Heart right ventricle (tissue), 16 donors: ENCODE measurements at places on chromosomes 3 and 15.

DNA sequence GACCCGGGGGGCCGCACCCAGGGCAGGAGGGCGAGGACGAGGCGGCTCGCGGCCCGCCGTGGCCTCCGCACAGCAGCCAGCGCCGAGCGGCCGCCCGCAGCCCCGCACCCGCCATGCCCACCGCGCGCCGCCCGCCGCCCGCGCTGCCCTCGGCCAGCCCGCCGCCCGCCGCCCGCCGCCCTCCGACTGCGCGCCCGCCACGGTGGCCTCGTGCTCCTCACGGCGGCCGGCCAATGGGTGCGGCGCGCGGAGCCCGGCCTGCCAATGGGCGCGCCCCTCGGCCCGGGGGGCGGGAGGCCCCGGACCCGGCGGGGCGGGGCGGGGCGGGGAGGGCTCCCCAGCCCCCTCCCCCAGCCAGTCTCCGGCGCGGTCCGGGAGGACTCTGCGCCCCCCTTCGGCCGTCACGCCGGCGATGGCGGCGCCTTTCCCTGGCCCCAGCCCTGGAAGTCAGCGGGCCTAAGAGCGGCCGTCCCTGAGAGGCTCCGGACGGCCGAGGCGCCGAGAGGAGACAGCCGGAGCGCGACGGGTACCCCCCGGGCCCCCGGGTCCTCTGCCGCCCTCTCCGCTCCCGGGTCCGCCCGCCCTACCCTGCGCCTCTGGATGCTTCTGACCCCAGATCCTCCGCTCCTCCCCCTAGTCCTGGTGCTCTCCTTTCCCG, at the start of gene NT5DC2:
NT5DC2 (minus strand) TSS at position 235 of the 658 bp plus-strand sequence; CDS start at position 115, 120 bp downstream.
- DNase-seq, result peak; percentile 60

- no peak for DNase-seq
Measured at GRCh38 chr3:74862476-74862875, 248.0 kb upstream of the CNTN3 start.

DNA sequence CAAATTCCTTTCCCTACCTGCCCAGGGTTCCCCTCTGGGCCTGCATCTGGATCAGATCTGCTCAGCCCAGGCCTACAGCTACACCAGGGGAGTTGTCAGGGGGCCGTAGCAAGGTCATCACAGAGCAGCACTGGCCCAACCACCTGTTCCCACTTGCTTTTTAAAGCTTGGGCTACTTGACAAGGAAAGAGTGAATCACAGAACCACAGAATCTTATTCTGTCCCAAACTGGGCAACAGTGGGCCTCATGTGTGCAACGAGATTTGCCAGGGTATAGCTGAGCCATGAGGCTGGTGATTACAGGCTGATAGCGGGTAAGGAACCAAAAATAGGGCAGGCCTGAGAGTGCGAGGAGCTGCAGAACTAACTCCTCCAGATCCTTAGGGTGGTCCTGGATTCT, 66.7 kb downstream of the MYLK start:
- DNase-seq, result no peak

DNA sequence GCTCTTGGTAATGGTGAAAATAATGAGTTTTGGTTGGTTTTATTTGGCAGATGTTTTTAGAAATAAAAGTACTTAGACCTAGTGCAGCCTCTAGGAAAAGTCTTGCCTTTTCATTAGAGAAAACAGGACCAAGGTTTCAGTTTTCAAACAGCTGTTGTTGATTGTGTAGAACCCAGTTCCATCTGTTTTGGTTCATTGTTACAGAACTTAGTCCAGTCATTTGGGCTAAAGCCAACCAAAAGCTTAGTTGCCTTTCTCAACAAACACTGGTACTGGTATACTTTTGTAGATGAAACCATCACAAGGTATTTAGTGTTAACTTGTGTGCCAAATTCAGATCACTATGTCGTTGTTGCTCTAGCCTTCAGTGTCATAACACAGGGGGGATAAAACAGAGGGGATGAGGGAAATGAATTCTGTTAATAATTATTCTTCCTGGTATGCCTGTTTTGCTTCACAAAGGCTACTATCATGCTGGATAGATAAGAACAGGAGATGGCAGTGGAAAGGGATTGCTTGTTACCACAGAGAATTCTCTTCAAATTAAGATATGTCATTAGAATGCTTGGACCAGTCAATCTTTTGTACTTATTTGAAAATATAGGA, 12.6 kb upstream of the APH1B start:
- DNase-seq, result no peak
